ENCODE measurements at places on chromosomes 2 and 18. TPM values are rescaled to one million over a fixed set of nuclear protein-coding genes. Genes with fewer than 3 reads are reported as not detected.

The CLEC4F gene
- total RNA-seq, result not detected

The COL4A4 gene
- 0.60 TPM for total RNA-seq

The CFC1 gene
- total RNA-seq, result not detected

The PLB1 gene
- total RNA-seq, result 0.12 TPM

The ERBB4 gene
- 1.5 TPM for total RNA-seq

The CNNM4 gene
- total RNA-seq, result 15.5 TPM

The GALNT3 gene
- total RNA-seq, result 0.65 TPM

The GULP1 gene
- total RNA-seq, result 96.6 TPM

The APLF gene
- total RNA-seq, result 16.9 TPM

The BMP10 gene
- not detected for total RNA-seq

The NRBP1 gene
- total RNA-seq, result 151 TPM

The ARHGAP25 gene
- total RNA-seq, result 5.8 TPM

The CERKL gene
- total RNA-seq, result 0.25 TPM

The GPBAR1 gene
- total RNA-seq, result not detected

The M1AP gene
- total RNA-seq, result 3.7 TPM

The ZSWIM2 gene
- 0.39 TPM for total RNA-seq

The ADCYAP1 gene
- total RNA-seq, result 0.03 TPM

The DES gene
- not detected for total RNA-seq

Measured in neural progenitor cell (in vitro differentiated cells).